Stimulated activated CD4-positive, alpha-beta T cell treated with anti-CD3 and anti-CD28 coated beads, TNF-alpha, amount 100 ng/mL, for 48 hours (primary cell): ENCODE measurements at places on chromosomes 13 and 19.

DNA sequence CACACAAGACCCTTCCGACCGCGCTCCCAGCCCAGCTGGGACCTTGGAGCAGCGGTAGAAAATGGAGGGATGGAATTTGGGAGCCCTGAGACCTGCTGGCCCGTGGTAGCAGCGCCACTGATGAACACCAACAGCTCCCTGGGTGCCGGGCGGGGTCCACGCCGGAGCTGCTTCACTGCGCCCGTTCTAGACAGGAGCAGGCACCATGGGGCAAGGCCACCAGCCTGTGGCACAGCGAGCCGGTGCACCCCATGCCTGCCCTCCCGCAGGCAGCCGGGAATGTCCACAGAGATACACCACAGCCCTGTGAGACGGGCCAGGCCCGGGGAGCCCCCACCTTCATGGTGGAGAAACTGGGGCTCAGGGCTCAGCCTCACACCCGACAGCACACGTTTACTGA lies 9.9 kb upstream of the SHC2 start:
- no peak for DNase-seq

- no peak for DNase-seq
Measured at GRCh38 chr13:75402787-75403186, 79.2 kb downstream of the TBC1D4 start.

GRCh38 chr13:23668562-23668961 lies 98.3 kb downstream of the TNFRSF19 start:
- DNase-seq, result no peak

GRCh38 chr19:45526143-45526542 lies 18.9 kb downstream of the VASP start:
- no peak for DNase-seq

DNA sequence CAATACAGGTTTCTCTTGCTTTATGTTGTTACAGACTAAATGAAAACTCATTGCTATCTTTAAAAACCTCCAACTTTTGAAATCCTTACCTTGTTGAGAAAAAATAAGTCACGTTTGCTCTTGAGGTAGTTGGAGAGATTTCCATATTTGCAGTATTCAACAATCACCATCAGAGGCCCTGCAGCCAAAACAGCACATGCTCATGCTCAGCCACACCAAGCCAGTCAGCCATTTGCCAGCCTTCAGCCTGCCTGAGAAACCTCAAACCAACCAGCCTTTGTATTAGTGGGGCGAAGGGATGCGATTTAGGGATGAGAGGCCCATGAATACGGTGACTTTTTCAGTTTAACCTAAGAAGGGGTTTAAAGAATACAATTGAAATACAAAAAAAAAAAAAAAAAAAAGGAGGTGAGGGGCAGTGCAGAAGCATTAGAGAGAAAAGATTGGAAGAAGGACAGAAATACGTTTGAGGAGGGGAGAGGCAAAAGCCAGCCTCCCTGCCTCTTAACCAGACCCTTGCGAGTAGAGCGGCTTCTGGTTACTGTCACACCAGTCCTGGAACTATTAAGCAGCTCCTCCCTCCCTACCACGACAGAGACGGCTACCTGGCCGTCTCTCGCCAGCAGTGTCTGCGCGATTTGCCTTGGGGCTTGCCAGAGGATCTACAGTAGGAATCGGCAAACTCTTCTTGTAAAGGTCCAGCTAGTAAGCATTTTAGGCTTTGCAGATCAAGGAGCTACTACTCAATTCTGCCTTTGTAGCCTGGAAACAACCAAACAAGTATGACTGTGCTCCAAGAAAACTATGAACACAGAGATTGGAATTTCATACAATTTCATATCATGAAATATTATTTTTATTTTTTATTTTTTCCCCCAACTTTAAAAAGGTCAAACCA lies 167.3 kb downstream of the FLT1 start:
- no peak for DNase-seq

DNA sequence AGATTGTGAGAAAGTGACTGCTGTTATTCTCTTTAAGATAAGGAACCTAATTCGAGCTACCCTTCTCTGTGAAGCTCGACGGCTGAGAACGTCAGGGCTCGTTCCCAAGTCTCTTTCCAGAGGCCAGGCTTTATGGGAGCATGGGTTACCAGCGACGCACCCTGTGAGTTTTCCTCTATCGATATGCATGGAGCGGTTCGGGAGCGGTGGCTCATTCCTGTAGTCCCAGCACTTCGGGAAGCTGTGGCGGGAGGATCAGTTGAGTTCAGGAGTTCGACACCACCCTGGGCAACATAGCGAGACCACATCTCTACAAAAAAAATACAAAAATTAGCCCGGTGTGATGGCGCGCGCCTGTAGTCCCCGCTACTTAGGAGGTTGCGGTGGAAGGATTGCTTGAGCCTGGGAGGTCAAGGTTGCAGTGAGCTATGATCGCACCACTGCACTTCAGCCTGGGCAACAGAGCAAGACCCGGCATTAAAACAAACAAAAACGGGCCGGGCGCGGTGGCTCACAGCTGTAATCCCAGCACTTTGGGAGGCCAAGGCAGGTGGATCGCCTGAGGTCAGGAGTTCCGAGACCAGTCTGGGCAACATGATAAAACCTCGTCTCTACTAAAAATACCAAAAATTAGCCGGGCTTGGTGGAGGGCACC lies 681 bp upstream of the ZNF606 start:
- no peak for DNase-seq

- DNase-seq, result no peak
Measured at GRCh38 chr19:29663861-29664752, 1.2 kb upstream of the PLEKHF1 start.

GRCh38 chr13:24180750-24181377 lies 20.3 kb downstream of the SPATA13 start:
- DNase-seq, result no peak

DNA sequence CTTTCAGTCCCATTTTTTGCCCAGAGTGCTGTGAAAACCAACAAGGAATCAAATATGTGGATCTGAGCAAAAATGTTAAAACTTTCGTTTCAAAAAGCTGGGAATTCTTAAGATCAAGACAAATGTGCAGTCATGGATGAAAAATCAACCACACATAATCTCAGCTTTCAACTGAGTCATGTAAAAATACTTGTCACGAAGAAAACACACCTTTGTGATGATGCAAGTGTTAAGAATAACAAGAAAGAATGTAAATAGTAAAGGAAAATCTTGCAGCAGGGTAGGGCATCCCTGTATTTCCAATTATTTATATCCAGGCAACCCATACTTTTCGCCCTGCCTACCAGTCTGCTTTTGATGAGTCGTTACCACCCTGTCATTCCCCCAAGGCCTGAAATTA lies 27.4 kb upstream of the DCLK1 start:
- DNase-seq, result no peak

DNA sequence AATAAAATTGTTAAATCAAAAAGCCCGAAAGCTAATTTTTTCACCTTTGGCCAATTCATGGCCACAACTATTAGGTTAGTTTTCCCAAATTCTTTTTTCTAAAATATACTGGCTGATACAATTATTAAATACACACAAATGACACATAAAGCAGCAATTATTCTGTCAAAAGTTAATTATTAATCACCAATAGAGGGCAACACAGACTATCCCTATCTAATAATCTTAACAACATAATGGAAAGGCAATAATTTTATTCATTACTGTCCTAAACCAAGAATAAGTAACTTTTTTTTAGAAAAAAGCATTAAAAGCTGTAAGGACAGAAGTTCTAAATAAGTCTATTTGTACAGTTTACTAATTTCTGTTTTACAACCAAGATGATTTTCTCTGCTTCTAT lies 51.7 kb downstream of the KATNAL1 start:
- no peak for DNase-seq

DNA sequence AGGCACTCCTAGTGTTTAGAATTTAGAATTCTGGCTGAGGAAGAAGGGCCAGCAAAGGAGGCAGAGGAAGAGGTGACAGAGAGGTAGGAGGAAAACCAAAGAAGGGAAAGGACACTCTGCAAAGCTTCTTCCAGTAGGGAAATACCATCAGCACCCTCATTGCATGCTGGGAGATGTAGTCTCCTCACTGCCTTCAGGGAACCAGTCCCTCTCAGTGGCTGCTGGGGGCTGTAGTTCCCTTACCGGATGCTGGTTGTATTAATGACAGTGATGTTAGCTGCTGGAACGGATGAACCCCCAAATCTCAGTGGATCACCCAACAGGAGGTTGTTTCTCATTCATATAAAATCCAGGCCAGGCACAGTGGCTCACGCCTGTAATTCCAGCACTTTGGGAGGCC lies 10.1 kb downstream of the GRIN2D start:
- no peak for DNase-seq

GRCh38 chr19:39941151-39941550 lies 6.7 kb upstream of the FCGBP start:
- DNase-seq, result no peak

GRCh38 chr13:77374786-77375185 lies 47.9 kb upstream of the MYCBP2 start:
- no peak for DNase-seq

GRCh38 chr13:108650271-108650670 lies 20.9 kb downstream of the MYO16 start:
- no peak for DNase-seq

DNA sequence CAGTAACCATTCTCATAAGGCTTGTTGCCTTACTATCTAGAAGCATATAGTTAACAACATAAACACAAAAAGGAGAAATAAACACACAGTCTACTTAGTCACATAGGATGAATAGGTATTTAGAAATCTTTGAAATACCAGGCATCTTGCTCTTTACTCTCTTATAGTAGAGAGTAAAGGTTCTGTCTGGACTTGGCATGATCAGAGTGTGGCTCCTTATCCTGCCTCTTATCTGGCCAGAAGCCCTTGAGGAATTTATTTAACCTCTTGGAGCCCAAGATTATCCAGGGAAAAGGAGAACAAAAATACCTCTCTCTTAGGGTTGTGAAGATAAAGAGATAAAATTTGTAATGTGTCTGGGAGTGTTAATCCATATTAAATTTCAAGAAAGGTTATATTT lies 100.2 kb upstream of the MBNL2 start:
- DNase-seq, result no peak

DNA sequence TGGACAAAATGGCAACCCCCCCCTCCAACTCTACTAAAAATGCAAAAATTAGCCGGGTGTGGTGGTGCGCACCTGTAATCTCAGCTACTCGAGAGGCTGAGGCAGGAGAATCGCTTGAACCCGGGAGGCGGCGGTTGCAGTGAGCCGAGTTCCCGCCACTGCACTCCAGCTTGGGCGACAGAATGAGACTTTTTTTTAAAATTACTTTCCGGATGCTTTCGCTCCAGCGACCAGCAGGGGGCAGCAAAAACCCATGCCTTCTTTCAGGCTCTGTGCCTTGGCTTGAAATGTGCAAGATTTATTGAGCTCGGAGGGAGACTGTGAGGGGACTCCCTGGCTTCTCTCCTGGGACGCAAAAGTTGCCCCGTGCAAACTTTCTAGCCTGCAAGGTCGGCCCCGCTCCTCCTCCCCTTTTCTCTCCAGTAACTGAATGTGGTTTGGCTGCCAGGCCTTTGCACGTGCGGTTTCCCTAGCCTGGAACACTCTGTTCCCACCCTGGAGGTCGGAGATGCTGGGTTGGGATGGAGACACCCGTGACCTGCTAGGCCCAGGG lies 61.4 kb upstream of the NFIC start:
- DNase-seq, result peak; percentile 66

DNA sequence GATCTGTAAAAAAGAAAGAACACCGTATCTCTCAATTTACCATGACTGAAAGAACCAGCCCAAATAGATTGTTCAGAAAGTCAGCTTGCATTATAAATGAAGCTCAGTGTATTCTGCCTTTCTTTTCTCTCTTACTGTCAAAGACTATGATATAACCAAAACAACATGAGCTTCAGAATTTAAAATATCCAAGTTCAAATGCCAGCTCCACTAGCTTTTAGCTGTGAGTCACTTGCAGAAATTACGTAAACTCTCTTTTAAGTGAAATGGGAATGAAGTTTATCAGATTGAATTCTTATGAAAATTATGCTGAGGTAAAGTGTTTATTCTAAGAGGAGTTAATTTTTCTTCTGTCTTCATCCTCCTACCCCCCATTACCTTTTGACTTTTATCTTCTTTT lies 20.0 kb upstream of the POSTN start:
- no peak for DNase-seq
